ENCODE measurements at places on chromosomes 1 and 21.

DNA sequence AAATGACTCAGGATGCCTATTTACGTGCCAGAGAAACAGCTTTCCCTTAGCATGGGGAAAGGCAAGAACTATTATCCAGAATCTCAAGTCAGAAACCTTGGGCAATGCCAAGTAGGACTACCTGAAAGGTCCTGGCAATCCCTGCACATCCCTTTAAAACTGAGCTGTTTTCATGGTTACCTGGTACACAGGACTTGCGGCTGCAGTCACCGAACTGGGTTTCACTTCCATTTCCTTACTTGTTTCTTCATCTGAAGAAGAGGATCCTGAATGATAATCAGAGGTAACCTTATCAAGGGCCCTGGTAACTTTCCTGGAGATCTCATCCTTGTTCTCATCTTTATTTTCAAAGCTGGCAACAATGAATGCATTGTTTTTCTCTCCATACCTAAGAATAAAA, 14.3 kb downstream of the BTG3 start:
- DNase-seq: no peak

GRCh38 chr1:208058267-208058666, 147.3 kb upstream of the CD34 start:
- DNase-seq: no peak

- DNase-seq: no peak
These were observed 50.8 kb upstream of the COL24A1 start for GRCh38 chr1:86207323-86207722.

- DNase-seq: no peak
These were observed 9.8 kb upstream of the KCNQ4 start for GRCh38 chr1:40773748-40774265.

- no peak for DNase-seq
These were observed 225.8 kb downstream of the VAV3 start for GRCh38 chr1:107739201-107739600.

DNA sequence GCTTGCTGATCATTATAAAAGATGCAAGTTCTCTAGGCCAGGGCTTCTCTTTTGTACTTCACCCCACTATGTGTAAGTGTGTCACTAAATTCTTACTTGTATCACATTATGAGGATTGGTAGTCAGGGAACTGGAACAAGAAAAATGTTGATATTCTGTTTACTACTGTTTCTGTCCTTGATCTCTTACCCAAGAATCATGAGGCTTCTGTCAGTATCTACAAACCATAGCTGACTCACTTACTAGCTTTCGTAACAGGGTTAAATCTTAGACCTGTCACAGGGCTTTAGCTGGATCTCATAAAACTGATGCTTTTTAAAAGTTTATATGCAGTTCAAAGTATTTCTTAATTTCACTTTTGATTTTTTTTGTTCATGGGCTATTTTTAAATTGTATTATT, 681.2 kb downstream of the PLPP3 start:
- no peak for DNase-seq

DNA sequence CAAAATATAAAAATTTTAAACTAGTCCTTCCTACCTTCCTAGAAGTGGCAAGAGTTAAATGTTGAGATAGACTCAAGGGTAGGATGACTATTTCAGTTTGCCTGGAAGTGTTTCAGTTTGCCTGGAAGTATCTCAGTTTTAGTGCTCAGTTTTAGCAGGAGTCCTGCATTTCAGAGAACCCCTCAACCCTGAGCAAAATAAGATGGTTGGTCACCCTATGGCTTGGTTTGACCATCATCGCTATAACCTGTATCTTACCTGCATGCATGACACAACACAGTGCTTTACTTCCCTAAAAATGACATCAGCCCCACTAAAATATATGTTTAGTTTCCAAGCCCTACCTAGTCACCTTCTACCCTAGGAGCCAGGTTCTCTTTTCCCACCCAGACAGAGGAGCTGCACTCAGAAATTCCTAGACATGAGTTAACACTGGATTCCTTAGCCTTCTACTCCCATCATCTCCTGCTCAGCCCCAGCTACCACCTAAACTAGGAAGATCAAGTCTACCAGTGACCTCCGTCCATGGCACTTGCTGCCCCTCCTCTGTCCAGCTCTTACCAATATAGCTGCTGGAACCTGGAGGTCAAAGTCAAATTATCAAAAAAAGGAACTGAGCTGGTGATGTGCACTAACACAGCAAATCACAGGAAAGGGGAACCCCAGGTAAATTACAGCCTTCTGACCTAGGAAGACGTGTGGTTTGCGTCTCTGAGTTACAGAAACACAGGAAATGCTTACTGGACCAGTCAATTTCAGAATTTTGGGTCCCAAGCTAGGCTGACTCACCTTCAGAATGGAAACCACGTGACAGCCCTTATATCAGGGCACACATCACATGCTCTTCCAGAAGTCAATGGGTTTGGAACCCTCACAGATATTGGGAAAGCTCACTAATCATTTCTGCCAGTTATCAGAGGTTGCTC, 2.2 kb upstream of the G0S2 start:
- no peak for DNase-seq

GRCh38 chr1:40945491-40945973, 34.0 kb upstream of the CTPS1 start:
- no peak for DNase-seq

DNA sequence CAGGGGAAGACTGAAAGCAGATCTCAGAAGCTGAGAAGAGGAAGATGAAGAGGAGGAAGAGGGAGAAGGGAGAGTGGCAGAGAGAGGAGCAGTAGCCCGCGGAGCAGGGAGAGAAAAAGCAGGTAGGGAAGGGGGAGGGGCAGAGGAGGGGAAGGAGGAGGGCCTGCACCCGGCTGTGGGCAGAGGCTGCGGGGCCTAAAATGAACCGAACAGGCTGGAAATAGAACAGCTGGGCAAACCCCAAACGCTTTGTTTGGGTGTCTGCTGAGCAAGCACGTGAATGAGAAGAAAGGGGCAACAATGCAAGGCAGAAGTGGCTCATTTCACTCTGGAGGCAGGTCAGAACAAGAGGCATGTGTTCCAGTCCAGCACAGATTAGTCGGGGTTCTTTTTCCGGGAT, 33.5 kb downstream of the KCNC4 start:
- no peak for DNase-seq

DNA sequence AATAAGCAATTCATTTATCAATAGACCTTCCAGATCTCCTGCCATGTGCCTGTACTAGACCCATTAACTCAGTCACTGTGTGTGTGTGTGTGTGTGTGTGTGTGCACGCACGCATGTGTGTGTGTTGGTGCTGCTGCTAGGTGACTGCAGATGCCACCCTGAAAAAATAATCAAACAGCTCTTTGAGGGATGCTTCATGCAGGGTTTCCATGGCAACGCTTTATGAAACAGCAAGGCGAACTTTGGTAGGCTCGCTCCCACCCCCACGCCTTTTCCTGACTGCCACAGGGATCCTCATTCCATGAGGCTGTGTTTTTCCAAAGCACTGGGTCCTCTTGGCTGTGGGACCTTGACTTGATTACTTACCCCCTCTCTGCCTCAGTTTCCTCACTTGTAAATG, 94.0 kb downstream of the HMGB4 start:
- DNase-seq: no peak

DNA sequence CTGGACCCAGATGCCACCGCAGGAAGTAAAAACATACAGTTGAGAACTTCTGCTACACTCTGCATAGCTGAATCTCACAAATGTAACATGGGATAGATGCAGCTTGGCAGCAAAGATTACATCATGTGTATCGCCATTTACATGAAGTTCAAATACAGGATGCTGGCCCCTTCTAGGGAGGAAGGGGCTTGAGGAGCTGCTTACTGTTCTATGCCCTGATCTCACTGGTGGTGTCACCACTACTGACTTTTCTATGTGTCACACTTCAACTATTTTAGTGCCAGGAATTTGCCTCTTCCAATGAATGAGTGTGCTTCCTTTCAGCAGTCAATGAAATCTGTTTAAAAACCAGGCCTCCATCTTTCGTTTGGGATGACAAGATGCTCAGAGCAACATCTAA, 31.1 kb downstream of the MRAP start:
- no peak for DNase-seq

GRCh38 chr1:100791586-100791985, 72.0 kb downstream of the VCAM1 start:
- no peak for DNase-seq

- no peak for DNase-seq
These were observed 162.2 kb downstream of the PLXNA2 start for GRCh38 chr1:208081972-208082371.

- no peak for DNase-seq
These were observed 29.6 kb downstream of the ZNF691 start for GRCh38 chr1:42876009-42876408.
